Heart left ventricle (tissue), 16 donors: ENCODE measurements at places on chromosomes 11 and 22. TPM values are rescaled to one million over a fixed set of nuclear protein-coding genes. Genes with fewer than 3 reads are reported as not detected.

- peak; percentile 85 for DNase-seq
Measured at GRCh38 chr11:8810540-8811301, 100.3 kb upstream of the AKIP1 start.

DNA sequence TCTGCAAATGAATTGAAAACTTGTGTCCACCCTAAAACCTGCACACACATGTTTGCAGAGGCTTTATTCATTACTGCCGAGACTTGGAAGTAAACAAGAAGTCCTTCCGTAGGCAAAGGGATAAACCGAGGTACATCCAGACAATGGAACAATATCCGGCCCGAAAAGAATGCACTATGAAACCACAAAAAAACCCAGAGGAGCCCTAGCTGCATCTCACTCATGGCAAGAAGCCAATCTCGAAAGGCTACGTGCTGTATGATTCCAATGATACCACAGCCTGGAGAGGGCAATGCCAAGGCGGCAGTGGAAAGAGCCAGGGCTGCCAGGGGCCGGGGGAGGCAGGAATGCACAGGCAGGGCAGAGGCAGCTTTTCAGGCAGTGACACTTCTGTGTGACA lies 3.2 kb upstream of the MRPL23 start:
- DNase-seq, result peak; percentile 6

DNA sequence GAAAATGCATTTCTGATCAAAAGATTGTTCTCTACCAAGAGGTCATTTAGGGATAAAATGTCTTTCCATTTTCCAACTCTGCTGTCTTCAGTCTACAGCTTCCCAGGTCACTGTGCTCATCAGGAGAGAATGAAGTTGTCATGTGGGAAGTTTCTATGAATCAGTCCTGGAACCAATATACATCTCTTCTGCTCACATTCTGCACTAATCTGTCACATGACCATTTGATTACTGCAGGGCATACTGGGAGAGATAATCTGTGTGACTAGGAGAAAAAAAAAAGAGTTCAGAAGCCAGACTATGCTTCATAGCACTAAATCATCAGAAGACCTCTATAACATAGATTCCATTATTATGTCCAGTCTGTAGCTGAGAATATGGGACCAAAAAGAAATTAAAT lies 611.5 kb downstream of the KCNA4 start:
- no peak for DNase-seq

GRCh38 chr22:29765905-29766631 lies 739 bp downstream of the ZMAT5 start:
- DNase-seq, result no peak

DNA sequence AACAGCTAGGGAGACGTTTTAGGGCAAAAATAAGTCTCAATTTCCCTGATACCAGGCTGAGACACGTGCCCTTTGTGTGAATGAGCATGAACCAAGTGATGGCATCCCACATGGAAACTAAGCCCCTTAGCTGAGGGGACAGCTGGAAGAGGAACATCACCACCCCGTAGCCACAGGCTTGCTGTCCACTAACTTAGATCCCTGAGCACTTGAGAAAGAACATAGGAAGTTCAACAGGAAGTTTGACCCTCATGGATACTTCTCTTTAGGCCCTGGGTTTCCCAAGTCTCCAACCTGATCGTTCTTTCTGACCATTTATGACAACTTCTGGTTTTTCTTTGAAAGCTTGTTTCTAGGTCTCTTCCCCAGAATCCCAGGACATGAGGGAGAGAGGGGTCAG lies 11.6 kb upstream of the CKAP5 start:
- DNase-seq, result no peak

DNA sequence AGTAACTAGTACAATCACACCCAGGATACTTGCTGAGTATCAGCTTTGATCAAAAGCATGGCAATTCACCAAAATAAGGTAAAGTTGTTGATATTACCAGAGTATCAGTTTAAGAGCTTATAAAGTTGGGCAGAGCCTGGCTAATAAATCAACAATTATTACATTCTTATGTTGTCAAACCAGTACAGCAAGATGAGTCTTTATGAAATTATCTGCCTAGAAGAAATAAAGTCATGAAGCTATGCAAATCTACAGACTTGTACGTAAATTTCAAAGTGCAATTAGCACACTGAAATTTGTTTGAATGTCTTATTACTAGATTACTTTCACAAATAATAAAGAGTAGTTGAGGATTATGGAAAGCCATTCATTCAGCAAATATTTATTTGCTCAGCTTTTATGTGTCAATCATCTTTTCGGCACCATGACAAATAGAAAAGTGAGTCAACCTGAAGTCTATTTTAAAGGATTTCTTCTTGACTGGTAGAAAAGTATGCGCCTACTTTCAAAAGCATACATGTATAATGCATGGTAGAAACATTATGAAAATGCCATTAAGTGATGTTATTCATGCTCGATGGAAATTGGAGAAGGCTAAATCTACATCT lies 5.0 kb upstream of the ANO3 start:
- no peak for DNase-seq

DNA sequence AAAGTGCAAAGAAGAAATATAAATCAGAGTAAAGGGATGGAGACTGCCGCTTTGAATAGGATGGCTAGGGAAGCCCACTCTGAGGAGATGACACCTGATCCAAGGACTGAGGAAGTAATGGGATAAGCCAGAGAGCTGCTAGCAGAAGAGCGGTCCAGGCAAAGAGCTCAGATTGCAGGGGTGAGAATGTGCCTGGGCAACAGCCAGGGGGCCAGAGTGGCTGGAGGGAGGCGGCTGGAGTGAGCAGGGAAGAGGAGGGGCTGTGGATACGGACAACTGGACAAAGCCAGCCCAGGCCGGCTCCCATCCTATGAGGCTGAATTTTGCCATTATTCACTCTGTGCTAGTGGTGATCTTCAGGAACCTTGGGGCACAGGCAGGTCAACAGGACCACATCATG lies 360.3 kb upstream of the SYN3 start:
- DNase-seq, result no peak

- no peak for DNase-seq
Measured at GRCh38 chr22:47367107-47367690, 604.7 kb downstream of the TBC1D22A start.

- DNase-seq, result no peak
Measured at GRCh38 chr22:46366327-46366731, 30.8 kb downstream of the TRMU start.

DNA sequence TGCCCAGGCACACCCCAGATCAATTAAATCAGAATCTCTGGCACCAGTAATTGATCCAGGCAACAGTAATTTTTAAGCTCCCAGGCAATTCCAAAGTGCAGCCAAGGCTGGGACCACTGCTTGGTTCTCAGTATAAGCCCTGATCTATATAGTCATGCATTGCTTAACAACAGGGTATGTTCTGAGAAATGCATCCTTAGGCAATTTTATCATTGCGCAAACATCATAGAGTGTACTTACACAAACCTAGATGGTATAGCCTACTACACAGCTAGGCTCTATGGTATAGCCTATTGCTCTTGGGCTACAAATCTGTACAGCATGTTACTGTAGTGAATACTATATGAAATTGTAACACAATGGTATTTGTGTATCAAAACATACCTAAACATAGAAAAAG lies 651 bp upstream of the C11orf42 start:
- no peak for DNase-seq

DNA sequence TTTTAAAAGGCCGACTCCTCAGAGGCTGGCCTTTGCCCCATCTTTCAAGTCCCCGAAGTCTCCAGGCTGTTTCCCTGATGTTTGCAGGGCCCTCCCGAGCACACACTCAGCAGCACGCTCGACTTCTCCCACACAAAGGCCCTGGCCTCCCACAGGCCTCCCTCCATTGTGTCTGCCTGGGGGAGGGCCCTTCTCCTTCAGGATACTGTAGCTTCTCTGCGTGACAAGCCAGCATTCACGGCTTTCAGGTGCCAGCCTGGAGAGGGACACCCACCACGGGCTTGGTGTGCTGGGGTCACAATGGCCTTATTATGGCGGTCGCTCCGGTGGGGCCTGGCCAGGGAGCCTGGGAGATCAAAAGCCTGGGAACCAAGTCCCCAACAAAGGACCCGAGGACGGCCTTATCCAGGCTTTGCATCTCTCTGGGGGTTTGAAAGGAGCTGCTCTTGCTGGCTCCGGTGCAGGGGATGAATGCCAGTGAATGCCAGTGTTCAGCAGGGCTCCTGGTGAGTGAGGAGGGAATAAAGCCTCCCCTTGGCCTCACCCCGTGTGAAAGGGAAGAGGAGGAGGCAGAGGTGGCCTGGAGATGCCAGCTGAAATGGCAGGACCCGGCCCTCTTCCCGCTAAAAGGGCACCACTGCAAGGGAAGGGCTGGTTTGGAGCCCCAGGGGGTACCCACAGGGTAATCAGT lies 55.0 kb downstream of the TRAF6 start:
- peak; percentile 40 for DNase-seq

DNA sequence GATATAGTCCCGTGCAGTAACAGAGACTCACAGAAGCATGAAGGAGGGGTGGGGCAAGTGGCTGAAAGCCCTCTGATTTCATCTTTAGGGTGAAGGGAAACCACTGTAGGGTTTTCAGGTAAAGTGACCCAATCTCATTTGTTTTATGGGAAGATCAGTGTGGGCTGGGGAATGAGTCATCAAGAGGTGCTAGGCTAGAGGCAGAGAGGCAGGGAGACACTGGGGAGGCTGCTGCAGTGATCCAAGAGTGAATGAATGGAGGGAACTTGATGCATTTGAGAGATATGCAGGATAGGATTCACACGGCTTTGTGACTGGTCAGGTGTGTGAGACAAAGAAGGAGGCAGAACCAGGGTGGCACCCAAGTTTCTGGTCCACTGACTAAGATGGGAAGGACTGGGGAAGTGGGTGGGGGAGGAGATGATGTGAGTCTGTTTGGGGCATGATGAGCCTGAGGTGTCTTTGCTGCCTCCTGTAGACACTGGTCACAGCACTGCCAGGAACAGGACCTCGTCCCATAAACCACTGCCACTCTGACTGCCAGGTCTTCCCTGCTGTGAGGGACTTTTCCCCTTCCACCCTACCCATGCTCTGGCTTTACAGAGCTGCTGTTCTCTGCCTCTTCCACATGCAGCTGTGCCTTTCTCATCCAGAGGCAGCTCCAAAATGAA lies 239.0 kb downstream of the TENM4 start:
- DNase-seq, result no peak

DNA sequence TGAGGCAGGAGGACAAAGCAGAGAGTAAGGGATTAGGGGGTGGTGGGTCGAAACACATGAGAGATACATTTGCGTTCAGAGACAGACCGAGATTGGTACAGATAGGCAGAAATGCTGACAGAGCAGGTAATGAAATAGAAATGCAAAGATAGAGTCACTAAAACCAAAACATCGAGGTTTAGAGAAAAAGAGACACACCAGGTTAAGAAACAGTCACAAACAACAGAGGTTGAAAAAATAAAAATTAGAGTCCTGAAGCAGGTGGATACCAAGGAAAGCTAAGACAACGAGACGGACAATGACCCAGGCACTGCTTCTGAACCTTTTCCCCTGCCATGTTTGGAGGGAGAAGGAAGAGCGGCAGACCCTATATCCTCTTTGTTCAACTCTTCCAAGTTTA lies 1.2 kb upstream of the MAPK1 start:
- DNase-seq, result no peak

SAA2 gene
- 0.56 TPM for total RNA-seq

IRAG1 gene
- total RNA-seq, result 6.0 TPM

MEI1 gene
- total RNA-seq, result not detected

GRAP2 gene
- total RNA-seq, result not detected

XKR3 gene
- total RNA-seq, result not detected

KCNK4 gene
- not detected for total RNA-seq

SPON1 gene
- 4.5 TPM for total RNA-seq

TMEM191C gene
- total RNA-seq, result 0.14 TPM
